Activated naive CD4-positive, alpha-beta T cell (primary cell): ENCODE measurements at places on chromosomes 6 and 20.

DNA sequence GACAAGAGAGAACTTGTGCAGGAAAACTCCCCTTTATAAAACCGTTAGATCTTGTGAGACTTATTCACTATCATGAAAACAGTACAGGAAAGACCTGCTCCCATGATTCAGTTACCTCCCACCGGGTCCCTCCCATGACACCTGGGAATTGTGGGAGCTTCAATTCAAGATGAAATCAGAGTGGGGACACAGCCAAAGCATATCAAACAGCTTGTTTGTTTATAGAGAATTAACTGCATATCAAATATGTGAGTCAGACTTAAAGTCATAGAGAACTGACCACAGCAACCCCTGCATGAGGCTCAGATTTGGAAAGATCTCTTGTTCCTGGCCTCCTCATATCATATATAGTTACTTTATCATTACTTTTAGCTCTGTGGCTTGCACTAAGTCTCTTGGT, 29.1 kb upstream of the HDAC2 start:
- DNase-seq: no peak

- DNase-seq: no peak
These were observed 8.8 kb upstream of the NKX2-2 start for GRCh38 chr20:21522481-21523280.

GRCh38 chr6:45478240-45478639, 100.5 kb upstream of the SUPT3H start:
- no peak for DNase-seq

GRCh38 chr6:118444796-118445195, 103.3 kb upstream of the PLN start:
- DNase-seq: no peak

- DNase-seq: no peak
These were observed 438.7 kb upstream of the JARID2 start for GRCh38 chr6:14807130-14807529.

DNA sequence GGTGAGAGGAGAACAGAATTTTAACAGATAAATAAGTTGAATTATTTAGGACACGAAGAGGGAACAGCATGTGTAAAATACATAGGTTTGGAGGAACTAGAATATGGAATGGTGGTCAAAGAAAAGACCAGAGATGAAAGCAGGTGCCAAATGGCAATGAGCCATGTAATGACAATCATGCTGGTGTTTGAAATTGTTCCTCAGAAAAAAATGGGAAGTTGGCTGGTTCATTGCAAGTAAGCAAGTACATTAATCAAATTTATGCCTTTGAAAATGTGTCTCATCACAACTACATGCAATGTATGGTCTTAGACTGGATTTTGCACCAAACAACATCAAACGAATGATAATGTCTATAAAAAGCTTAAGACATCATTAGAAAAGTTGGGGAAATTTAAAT, 83.3 kb downstream of the SPTLC3 start:
- no peak for DNase-seq

DNA sequence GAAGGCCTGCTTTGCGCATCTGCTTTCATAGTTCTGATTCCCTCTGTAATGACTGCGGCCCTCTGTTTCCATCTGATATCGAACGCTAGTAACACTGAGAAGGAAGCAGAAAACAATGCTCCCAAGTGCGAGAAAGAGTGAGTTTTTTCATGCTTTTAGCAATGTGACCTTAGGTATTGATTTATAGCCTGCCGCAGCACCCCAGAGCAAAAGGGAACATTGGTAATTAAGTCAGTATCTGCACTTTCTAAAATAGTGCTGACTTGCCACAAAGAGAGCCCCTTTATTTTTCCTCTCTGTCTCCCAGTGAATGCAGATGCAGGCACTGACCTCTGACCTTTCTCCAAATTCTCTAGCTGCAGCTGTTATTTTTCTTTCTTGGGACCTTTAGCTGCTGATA, 129.8 kb downstream of the HDGFL1 start:
- no peak for DNase-seq

DNA sequence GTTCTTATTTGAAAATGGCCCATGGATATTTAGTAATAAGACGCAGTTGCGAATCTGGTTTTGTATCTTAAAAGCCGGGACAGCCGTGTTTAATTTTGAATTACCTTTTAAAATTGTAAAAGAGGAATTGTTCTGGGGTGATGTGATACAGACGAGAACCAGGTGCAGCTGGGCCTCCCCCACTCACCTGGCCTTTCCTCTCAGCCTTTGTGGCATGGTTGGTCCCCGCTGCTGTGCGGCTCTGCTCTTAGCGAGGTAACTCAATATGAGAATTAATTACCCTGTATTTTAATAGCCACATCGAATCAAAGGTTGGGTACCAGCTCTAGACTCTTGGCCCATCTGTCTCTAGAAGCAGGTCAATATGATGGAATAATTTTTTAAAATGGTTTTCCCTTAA, 56.5 kb upstream of the DACT2 start:
- no peak for DNase-seq

DNA sequence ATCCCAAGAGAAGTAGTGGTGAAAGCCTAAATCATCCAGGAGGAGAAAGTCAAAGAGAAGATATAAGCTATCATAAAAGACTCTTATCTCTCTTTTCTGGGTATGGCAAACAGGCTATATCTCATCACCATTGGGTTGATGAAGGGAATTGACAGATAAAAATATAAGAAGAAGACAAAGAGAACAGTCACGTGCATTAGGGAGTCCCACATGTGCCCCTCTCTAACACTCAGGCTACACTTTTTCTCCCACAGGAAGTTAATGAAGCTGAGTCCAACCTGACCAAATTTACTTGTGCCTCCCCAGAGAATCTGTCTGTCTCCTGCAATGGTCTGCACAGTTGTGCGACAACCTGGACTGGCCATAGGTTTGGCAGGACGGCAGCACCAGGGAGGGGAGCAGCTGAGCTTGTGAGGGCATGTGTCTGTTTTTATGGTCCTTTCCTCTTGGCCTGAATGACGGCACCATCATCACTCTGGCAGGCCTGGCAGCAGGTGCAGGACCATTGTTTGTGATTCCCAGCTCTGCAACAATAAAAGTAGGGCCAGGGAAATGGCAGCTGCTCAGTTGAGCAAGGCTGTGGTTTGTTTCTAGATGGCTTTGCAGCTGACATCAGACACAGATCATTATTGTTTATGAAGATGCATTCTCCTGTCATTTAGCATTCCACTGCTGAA, 144.5 kb upstream of the MCHR2 start:
- DNase-seq: no peak

DNA sequence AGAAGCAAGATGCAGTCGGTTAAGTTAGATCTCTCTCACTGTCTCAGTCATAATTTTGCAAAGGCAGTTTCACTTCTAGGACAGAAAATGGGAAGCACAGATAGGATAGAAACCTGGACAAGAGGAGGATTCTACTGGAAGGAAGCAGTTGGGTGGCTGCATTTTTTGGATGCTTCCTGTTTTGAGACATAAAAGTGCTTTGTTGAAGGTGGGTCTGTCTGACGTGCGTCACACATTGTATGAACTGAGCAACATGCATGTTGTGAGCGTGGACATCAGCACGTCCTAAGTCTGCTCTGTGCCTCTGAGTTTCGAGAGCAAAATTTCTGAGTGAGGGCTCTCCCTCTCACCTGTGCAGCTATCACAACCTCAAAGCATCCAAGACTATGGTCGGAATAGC, 68.7 kb upstream of the SNX9 start:
- no peak for DNase-seq

DNA sequence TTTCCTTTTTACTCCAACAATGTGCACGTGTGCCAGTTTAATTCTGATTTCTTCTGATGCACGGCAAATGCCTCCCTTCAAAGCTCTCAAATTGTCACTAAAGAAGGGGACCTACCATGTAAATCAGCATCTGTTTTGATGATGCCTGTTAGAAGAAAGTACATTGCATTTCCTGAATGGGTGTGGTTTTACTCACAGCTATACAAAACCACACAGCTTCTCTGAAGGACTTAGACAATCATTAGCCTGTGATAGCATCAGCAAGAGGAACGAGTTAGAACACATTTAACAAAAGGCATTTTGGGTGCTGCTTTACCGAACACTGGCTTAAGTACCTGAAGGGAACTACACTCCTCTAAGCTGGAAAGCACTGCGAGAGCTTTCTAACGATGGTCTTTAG, 109.4 kb downstream of the ATXN1 start:
- no peak for DNase-seq

GRCh38 chr6:74892091-74892490, 313.8 kb downstream of the COL12A1 start:
- DNase-seq: no peak

DNA sequence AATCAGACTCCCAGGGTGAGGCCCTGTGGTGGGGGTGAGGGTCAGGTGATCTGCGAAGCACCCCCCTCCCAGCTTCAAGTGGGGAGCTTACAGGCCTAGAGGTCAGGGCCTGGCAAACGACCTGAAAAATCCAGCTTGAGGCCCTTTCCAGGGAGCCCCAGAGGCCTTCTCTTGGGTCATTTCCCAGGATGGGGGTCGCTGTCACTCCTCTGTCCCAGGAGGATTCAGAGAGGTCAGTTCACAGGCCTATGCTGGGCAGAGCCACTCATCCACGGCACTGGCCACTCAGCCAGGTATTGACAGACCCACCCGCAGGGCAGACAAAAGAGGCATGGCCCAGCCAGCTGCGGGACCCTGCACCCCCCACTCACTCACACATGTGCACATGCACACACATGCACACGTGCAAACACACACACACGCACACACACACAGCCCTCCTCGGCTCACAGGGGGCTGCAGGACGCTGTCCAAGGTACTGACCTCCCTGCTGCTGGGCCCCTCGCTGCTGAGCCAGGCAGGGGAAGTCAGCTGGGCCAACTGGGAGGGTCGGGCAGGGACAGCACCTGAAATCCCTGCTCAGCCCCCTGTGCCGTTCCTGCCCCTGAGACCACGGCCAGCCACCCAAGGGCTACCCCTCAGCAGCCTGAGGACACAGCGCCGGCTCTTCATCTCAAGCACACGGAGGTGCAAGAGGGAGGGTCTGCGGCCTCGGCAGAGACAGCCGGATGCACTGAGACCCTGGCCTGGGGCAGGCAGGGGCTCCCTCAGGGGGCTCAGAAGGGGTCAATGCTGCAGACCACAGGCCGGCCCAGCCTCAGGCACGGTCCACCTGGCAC, 113.8 kb downstream of the TAF4 start:
- no peak for DNase-seq

GRCh38 chr6:30037182-30037788, 23.8 kb upstream of the POLR1H start:
- no peak for DNase-seq

- no peak for DNase-seq
These were observed 141.1 kb upstream of the SLC24A3 start for GRCh38 chr20:19071446-19071725.

GRCh38 chr20:43925215-43925614, 10.6 kb downstream of the TOX2 start:
- peak; percentile 12 for DNase-seq

DNA sequence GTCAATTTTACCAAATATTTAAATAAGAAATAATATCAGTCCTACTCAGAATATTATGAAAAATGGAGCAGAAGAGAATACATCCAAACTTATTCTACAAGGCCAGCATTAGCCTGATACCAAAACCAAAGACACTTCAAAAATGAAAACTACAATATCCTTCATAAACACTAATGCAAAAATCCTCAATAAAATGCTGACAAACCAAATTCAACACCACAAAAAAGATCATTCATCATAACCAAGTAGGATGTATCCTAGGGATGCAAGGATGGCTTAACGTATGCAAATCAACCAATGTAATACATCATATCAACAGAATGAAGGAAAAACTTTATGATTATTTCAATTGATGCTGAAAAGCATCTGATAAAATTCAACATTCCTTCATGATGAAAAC, 352.4 kb upstream of the ADGRB3 start:
- DNase-seq: no peak

GRCh38 chr6:149075616-149076354, 241.7 kb upstream of the TAB2 start:
- no peak for DNase-seq

DNA sequence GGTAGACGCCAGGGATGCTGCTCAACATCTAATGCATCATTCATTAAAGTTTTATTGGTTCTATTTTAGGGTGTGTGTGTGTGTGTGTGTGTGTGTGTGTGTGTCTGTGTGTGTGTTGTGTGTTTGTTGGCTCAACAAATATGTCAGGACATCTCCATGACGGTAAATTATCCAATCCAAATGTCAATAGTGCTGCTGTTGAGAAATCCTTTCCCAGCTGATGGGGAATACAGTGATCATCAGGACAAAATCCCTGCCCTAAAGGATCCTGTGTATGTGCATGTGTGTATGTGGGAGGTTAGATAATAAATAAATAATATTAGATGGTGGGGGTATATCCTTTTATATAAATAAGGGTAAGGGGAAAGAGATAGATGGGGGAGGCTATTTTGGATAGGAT, 59.6 kb downstream of the RNF144B start:
- DNase-seq: no peak

- DNase-seq: no peak
These were observed 222.0 kb upstream of the SGK1 start for GRCh38 chr6:134539865-134540323.

- no peak for DNase-seq
These were observed 99.5 kb downstream of the FOXO3 start for GRCh38 chr6:108660251-108660650.

GRCh38 chr20:9235518-9235917, 166.6 kb downstream of the PLCB4 start:
- no peak for DNase-seq

GRCh38 chr6:41922154-41922553, 855 bp downstream of the BYSL start:
- DNase-seq: no peak

DNA sequence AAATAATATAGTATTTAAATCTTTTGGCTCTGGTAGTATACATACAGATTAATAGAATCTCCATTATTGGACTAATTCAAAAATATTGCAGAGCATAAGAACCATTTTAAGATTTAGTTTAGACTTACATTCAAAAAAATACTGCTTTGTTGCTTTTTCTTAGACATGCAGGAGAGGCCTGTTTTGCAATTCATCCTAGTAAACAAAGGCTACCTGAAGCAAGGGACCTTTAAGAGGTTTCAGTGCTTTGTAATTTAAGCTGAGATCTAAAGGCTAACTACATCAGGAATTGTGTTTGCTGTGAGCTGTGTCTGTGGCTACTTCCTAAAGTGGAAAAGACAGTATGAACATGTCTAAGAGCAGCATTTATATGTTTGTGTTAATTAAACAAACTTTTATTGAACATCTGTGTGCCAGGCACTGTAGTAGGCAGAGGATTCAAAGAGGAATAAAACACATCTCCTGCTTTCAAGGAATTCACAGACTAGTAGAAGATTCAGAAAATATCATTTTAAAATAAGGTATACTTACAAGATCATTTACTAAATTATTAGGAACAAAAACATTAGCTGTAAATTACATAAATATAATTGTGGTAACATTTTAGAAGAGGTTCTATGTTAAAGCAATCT, 29.1 kb upstream of the CALHM6 start:
- no peak for DNase-seq

DNA sequence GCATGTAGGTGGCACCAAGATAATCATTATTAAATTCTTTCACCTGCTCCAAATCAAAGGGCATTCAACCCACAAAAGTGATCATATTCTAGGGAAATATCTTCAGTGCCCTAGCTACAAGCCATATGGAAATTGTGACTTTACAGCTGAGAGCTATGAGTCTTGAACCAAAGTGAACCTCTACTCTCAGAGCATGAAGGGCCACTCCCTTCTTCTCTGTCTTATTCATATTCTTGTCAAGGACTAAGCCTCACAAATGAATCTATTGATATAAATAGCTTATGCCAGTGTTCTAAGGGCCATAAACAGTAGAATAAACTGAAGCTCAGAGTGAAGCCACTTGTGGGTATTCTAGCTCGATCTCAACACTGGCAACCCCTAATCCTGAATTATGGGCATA, 29.6 kb downstream of the SPINT4 start:
- no peak for DNase-seq
